ENCODE measurements at places on chromosomes 6 and 20.
A peak's percentile ranks its signal among the peaks of the same experiment; 100 is the strongest.

DNA sequence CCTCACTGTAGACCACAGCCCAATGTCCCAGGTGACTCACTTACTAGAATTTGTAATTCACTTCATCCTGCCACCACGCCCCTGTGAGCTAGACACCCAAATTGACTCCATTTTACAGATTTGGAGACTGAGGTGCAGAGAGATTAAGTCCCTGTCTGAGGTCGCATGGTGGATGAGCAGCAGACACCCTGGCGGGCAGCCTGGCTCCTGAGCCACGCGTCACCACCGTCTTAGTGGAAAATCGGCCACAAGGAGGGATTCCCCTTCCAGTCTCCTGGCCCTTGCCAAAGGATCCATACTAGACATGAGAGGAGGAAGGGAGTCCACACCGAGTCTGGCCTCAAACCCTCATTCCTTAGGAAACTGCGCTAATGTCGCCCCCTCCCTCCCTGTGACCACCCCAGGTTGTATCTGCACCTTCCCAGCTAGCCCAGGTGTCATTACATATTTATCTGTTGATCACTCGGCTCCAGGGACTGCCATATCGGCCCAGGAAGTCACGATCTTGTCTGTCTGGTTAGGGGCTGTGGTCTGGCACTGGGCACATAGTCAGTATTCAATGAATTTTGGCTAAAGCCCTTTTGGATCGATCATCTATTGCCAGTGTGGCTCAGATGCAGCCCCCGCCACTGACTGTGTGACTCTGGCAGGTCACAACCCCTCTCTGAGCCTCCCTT is 25.7 kb upstream of the PTGIS start:
- DNase-seq = no peak

DNA sequence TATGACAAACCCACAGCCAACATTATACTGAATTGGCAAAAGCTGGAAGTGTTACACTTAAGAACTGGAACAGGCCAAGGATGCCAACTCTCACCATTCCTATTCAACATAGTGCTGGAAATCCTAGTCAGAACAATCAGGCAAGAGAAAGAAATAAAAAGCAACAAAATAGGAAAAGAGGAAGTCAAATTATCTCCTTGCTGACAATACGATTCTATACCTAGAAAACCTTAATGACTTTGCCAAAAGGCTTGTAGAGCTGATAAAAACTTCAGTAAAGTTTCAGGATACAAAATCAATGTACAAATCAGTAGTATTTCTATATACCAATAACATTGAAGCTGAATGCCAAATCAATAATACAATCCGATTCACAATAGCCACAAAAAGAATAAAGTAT is 32.4 kb downstream of the OR5V1 start:
- DNase-seq = no peak

- DNase-seq = no peak
Measured at GRCh38 chr20:8227293-8227692, 95.2 kb downstream of the PLCB1 start.

GRCh38 chr20:44264287-44264686 is 17.2 kb downstream of the GDAP1L1 start:
- no peak for DNase-seq

DNA sequence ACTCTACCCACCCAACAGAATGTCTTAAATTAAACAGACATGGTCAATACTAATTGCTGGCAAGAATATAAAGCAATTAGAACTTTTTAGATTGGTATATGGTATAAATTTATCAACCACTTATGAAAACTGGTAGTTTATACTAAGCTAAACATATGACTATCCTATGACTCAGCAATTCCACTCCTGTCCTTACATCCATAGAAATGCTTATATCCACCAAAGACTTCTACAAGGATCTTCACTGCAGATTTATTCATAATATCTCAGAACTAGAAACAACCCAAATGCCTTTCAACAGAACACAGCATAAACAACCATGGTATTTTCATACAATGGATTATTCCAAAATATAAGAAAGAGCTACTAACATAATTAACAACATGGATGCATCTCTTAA is 4.6 kb downstream of the ZNF184 start:
- DNase-seq = no peak

DNA sequence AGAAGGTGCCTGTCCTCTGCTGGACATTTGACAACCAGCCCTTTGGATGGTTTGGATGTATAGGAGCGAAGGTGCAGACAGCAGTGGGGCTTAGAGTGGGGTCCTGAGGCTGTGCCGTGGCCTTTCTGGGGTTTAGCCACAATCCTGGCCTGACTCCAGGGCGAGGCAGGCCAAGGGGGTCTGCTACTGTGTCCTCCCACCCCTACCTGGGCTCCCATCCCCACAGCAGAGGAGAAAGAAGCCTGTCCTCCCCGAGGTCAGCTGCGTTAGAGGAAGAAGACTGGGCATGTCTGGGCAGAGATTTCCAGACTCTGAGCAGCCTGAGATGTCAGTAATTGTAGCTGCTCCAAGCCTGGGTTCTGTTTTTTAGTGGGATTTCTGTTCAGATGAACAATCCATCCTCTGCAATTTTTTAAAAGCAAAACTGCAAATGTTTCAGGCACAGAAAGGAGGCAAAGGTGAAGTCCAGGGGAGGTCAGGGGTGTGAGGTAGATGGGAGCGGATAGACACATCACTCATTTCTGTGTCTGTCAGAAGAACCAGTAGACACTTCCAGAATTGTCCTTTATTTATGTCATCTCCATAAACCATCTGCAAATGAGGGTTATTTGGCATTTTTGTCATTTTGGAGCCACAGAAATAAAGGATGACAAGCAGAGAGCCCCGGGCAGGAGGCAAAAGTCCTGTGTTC is 1.3 kb upstream of the CDKN1A start:
- no peak for DNase-seq

GRCh38 chr6:36322591-36322990 is 14.1 kb downstream of the BNIP5 start:
- DNase-seq = no peak

GRCh38 chr6:15355683-15356099 is 109.8 kb downstream of the JARID2 start:
- DNase-seq = no peak

- no peak for DNase-seq
Measured at GRCh38 chr6:44727651-44728630, 340.4 kb downstream of the CDC5L start.

GRCh38 chr6:111050261-111051023 is 36.9 kb upstream of the SLC16A10 start:
- DNase-seq = no peak

DNA sequence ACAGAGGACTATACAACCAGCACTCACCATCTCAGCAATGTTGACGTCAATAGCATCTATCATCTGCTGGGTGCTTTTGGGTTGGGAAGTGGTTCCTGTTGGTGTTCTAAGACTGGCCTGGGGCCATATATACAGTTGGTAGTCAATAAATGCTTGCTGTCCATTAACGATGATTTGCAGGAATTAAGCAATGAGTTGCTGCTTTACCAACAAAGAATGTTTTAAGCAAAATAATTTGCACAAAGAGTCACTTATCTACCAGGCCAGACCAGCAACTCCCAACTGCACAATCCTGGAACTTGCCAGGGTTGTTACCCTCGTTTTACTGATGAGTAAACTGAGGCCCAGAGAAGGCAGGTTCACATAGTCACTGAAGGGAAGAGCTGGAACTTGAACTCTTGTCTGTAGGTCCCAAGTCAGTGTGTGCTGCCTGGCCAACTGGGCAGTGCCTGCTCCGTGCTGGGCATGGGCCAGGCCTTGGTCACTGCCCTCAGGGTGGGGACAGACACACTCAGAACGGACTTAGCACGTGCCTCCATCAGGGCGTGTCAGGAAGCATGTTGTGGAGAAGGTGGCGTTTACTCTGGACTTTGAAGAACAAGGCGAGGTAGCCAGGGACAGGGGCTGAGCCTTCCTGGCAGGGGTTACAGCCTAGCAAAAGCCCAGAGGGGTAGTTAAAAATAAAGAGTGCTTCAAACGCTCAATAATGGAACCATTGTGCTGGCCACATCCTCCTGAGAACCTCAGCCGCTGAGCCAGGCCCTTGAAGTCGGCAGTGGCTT is 2.5 kb upstream of the SRC start:
- DNase-seq = no peak

GRCh38 chr6:163496205-163496604 is 81.7 kb downstream of the QKI start:
- DNase-seq = no peak

GRCh38 chr20:7695635-7696034 is 244.6 kb downstream of the HAO1 start:
- DNase-seq = no peak

GRCh38 chr6:118748311-118749062 is 97.1 kb upstream of the CEP85L start:
- peak; percentile 88 for DNase-seq

GRCh38 chr20:9043364-9043763 is 25.5 kb upstream of the PLCB4 start:
- DNase-seq = no peak

- no peak for DNase-seq
Measured at GRCh38 chr6:10460096-10460495, 45.2 kb upstream of the TFAP2A start.

All from cerebellar cortex (tissue), 1 donor.